Stimulated activated CD8-positive, alpha-beta memory T cell treated with anti-CD3 and anti-CD28 coated beads, Interleukin-4, amount 100 ng/mL, for 4 hours (primary cell): ENCODE measurements at places on chromosomes 16 and 17.
A peak's percentile ranks its signal among the peaks of the same experiment; 100 is the strongest.

- no peak for DNase-seq
These were observed 443 bp downstream of the TEDC2 start for GRCh38 chr16:2460391-2460713.

DNA sequence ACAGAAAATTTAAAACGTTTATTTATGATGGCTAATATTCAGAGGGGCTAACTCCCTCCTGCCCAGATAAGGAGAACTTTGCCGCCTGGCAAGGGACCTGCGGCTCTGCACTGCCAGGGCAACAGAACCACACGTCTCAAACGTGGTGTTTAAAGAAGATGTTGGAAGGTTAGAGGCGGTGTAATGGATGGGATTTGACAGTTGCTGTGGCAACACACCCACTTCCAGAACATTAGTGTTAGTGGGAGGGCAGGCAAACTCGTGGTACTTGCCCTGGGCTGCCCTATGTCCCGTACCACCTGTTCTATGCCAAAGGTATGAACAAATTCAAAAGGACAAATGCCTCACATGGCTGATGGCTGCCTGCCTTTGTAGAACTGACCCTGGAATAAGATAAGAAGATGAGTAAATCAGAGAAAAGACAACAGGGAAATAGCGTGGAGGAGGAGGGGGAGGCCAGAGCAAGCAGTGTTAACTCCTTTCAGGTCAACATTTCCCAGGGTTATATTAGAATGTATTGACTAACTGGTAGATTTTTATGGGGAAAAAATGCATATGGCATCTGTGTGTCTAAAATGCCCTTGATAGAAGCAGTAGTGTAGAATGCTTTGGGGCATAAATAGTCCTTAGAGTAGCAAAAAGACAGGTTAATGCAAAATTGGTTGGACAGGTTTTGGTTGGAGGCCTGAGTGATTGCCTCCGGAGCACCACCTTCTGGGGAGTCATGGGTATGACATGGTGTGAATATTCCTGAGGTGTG, 30.8 kb downstream of the HLF start:
- peak; percentile 2 for DNase-seq

- no peak for DNase-seq
These were observed 1.2 kb upstream of the ABCA3 start for GRCh38 chr16:2341456-2342447.

- DNase-seq = no peak
These were observed 134.9 kb downstream of the CCT6B start for GRCh38 chr17:34826332-34826731.

GRCh38 chr16:48133455-48134211, 22.2 kb downstream of the ABCC12 start:
- no peak for DNase-seq

- DNase-seq = no peak
These were observed 504 bp downstream of the ERBB2 start for GRCh38 chr17:39700148-39700987.

DNA sequence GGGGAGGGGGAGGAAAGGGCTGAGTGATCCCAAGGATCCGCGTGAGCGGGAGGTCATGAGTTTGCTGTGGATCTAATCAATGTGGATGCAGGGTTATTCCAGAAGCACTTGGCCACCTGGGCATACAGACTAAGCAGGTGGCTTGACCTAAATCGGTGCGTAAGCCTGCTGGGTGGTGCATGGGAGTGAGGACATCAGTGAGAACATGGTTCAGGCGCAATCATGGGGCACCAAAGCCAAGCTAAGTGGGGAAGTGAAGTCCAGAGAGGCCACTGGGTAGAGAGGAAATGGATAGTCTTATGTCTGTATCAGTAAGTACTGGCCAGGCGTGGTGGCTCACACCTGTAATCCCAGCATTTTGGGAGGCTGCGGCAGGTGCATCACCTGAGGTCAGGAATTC, 18.9 kb upstream of the MFSD6L start:
- DNase-seq = no peak

GRCh38 chr16:59690216-59690615, 956.1 kb upstream of the GOT2 start:
- no peak for DNase-seq

DNA sequence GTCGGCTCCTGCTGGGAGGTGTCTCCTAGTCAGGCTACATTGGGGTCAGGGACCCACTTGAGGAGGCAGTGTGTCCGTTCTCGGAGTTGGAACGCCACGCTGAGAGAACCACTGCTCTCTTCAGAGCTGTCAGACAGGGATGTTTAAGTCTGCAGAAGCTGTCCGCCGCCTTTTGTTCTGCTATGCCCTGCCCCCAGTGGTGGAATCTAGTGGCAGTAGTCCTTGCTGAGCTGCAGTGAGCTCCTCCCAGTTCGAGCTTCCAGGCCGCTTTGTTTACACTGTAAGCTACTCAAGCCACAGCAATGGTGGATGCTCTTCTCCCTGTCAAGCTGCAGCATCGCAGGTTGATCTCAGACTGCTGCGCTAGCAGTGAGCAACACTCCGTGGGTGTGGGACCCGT, 36.0 kb downstream of the ITFG1 start:
- no peak for DNase-seq

GRCh38 chr17:77363821-77364361, 223.1 kb downstream of the SEC14L1 start:
- no peak for DNase-seq

- no peak for DNase-seq
These were observed 55.3 kb downstream of the ULK2 start for GRCh38 chr17:19812407-19812806.

GRCh38 chr16:31568577-31569359, 41.1 kb downstream of the AHSP start:
- DNase-seq = no peak

DNA sequence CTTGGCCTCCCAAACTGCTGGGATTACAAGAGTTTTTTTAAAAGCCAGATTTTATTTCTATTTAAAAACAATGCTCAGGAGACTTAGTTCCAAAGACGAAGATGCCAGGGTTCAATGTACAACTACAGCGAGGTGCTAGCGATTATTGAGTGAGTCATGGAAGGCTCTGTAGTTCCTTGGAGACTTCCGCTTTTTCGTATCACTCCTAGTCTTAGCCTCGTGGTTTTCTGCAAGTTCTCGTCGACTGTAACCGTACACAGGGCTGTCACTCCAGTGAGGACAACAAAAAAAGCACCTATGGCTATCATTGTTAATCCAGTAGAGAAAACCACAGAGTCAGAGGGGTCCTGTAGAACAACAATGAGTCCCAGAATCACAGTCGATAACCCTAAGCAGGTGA, 22.7 kb upstream of the ZC3H7A start:
- DNase-seq = no peak

DNA sequence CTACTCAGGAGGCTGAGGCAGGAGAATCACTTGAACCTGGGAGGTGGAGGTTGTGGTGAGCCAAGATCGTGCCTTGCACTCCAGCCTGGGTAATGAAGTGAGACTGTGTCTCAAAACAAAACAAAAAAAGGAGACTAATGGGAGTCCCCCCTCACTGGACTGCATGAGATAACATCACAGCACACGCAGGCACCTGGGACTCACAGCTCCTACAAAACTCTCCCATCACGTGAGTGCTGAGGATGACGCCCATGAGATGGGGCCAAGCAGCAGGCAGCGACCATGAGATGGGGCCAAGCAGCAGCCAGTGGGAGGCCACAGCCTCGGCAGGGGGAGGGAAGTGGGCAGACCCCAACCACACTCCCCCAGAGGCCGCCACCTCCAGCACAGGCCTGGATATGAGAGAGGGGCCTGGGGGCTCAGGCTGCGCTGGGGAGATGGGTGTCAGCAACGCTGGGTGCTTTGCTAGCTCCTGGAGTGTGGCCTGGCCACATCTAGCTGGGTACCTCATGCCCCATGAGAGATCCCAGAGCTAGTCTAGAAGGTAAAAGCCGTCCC, 15.4 kb downstream of the DNAAF8 start:
- no peak for DNase-seq

DNA sequence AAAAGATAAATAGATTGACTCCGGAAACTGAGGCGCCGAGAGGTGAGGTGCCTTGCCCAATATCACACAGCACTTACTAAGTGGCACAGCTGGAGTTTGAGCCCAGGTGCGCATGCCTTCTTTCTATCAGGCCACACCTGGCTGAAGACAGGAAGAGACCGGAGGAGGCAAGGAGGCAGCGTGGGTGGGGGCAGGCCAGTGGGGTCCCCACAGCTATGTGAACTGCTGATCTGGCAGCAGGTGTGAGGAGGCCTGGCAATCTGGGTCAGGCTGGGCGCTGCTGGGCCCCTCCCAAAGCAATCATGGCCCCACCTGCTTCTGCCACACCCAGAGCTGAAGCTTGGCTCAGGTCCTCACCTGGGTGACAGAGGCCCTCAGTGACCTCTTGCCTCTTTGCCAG, 1.9 kb upstream of the GDPD3 start:
- no peak for DNase-seq

DNA sequence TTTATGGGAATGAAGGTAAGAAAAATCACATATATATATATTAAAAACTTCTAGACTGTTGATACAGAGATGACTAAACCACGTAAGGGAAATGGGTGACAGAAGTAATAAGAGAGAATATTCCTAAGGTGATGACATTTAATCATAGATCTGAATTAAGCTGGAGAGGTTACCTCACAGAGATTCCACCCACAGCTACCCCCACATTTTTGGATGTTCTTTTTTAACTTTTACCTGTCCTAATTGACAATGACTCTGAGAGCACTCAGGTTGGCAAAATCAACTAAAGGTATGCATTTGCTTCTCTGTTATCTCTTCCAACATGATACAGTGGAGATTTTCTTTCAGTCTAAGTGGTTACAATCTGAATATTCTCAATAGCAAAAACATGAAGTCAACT, 1280.6 kb downstream of the CDH11 start:
- no peak for DNase-seq

DNA sequence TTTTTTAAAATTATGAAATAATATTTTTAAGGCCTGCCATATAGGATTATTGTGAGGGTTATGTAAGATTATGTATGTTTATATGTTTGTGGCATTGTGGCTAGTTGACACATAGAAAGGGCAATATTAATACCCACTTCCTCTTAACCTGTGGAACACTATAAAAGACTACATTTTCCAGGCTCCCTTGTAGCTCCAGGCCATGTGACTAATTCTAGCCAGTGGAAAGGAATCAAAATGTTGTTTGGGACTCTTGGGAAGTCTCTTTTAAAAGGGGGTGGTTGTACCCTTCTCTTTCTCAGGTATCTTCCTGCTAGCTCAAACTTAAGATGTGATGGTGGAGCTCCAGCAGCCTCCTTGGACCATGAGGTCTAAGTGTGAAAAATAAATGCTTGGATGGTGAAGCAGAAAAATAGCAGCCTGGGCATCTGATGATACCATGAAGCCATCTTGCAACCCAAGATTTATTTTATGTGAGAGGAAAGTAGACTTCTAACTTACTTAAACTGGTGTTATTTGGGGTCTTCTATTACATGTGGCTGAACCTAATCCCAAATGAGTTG, 39.2 kb downstream of the TEKT5 start:
- no peak for DNase-seq

GRCh38 chr17:31386542-31387075, 4.9 kb upstream of the RAB11FIP4 start:
- DNase-seq = no peak

DNA sequence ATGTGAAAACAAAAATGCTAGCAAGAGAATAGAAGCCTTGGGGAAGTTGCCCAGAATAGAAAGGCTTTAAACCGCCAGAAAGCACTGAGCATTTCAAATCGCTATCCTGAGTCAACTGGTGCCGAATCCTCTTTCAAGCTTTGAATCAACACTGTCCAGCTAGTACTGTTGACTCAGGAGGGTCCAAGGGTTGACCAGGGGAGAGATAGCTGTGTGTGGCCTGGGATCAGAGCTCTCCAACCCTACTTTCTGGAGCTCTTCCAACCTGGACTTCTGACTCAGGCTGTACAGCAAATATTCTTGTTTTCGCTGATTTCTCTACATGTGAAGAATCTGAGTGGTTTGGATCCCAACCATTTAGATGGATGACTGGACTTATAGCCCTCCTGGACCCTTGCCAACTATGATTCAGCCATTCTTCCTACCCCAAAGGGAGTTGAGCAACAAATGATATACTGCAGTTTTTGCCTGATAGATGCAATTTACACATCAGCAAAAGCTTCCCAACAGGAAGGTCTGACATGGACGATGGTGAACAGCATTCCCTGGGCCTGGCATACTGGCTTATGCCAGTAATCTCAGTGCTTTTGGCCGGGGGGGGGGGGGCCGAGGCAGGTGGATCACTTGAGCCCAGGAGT, 154.0 kb upstream of the SDK2 start:
- no peak for DNase-seq

DNA sequence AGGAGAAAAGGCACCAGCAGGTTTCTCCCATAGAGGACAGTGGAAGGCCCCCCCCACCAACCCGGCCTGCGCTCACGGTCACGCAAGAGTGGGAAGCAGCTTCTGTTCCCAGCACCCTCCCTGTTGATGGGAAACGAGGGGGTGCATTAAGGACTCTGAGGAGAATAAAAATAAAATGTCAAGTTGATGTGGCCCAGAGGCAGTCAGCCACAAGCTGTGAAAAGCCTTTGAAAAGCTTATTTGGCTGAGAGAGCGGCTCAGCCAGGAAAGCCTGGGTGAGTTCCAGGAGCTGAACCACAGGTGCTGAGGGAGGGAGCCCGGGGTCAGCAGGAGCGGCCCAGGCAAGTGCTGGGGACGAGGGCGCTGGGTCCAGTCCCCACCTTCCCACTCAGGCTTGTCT, 26.9 kb upstream of the SPATA32 start:
- no peak for DNase-seq

DNA sequence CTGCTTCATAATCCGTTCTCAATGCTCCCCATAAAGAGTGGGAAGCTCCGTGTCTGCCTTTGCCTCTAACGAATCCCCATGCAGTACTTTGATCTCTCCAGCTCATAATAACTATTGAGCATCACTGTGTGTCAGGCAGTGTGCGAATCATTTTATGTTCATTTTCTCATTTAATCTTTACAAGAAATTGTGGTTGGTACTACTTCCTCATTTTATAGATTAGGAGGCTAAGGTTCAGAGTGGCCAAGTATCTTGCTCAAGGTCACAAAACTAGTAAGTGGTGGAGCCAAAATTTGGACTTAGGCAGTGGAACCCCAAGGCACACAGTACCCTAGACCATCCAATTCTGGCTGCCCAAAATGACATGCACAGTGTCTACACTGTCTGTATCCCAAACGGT, 44.8 kb downstream of the ABCC12 start:
- DNase-seq = no peak

DNA sequence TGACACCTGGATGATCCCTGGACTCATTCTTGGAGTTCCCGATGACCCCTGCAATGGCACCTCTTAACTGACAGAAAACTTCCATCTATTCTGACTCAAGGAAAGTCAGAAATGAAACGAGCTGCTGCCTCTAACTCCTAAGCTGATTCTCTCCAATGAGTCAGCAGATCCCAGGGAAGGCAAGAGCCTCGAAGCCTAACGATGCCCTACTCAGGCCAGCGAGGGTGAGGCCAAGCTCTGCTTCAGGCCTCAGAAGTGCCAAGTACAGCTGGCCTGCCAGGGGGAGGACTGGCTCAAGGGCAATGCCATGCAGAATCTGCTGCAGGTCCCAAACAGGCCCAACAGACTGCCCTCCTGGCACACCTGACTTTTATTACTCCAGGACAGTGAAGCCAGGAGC, 36.3 kb downstream of the PLXDC1 start:
- DNase-seq = no peak

DNA sequence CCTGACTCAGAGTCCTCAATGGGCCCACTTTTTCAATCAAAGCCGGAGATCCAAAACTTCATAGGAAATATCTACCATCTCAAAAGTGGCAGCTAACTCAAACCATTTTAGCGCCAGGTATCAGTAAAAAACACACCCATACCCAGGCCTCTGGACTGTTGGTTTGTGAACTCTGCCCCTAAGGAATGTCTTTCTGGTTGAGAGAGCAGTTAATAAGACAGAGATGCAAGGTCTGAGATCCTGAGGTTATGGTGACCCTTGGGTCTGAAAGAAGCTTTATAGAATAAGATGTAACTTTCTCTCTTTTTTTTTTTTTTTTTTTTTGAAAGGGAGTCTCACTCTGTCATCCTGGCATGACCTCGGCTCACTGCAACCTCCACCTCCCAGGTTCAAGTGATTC, 350.5 kb downstream of the SOX9 start:
- no peak for DNase-seq
